ENCODE measurements at places on chromosomes 2 and 18. TPM values are rescaled to one million over a fixed set of nuclear protein-coding genes. Genes with fewer than 3 reads are reported as not detected.

Gene C2orf78
- not detected for polyA plus RNA-seq

Gene AQP12A
- polyA plus RNA-seq = not detected

Gene RPRM
- 6.7 TPM for polyA plus RNA-seq

Gene IL36A
- not detected for polyA plus RNA-seq

Gene ALPG
- not detected for polyA plus RNA-seq

Gene HNMT
- polyA plus RNA-seq = 63.9 TPM

Gene C2orf92
- 12.4 TPM for polyA plus RNA-seq

Gene GRB14
- polyA plus RNA-seq = 43.9 TPM

DNA sequence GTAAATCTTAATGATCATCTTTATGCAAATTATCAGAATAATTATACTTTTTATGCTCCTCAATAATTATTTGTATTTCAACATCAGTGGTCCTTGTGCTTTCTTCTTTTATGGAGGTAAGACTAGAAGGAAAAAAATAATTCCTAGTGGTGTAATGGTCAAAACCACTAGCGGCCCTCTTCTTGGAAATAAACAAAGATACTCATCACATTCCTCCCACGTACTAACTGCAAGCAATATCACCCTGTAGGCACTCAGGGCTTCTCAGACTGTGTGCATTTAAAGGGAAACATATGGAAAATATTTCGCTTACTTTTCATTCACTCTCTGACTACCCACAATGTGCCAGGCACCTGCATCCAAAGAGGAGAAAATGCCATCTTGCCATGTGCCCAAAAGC, 263.7 kb downstream of the DOK6 start:
- no peak for DNase-seq

GRCh38 chr2:241569831-241570281, 11.3 kb downstream of the BOK start:
- no peak for DNase-seq

DNA sequence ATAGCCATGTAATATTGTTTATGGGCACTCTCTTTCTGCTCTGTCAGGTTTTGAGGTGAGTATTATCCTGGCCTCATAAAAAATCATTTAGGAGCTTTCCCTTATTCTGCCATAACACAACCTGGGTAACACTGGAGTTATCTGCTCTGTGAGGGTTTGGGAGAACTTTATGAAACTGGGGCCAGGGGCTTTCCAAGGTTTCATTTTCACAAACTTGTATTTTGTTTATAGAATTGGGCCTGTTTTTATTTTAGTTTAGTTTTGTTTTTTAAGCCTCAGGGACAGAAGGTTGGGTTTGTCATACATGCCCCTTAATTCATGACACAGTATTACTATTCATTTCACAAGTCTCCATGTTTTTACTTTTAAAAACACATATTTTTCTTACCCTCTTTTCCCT, 83.5 kb downstream of the IRS1 start:
- DNase-seq = no peak

GRCh38 chr18:13491138-13491537, 235.2 kb downstream of the FAM210A start:
- DNase-seq = no peak

DNA sequence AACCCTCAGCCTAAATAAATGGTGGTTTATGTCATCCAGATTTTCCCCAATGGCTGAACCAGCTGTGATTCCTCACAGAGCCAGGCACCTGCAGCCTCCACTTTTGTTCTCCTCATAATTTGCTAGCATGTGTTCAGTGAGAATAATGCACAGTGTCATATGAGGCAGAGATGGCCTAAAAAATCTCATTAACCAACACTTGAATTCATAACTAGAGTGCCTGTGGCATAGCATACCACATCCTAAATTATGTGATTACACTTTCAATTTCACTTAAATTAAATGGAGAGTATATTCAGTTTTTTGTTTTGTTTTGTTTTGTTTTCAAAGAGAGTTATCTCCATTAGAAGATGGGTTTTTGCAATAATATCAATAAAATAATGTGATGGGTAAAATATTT, 488.0 kb downstream of the CBLN2 start:
- no peak for DNase-seq

DNA sequence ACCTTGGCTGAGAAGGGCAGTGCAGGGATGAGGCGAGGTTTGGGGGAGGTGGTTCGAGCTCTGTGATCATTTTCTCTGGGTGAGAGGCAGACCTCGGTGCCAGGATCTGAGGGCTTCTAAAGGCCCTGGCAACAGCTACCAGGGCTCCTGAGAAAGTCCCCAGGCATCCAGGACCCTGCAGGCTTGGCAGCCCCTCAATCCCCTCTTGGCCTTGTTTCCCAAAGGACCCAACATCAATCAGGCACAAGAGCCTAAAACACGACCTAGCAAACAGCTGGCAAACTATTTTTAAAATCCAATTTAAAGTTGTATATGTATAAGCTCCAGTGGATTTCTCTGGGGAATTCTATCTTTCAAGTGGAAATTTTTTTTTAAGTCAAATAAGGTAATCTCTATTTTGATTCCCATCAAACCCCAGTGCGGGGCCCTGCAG, 15.0 kb upstream of the MAT2A start:
- no peak for DNase-seq

- no peak for DNase-seq
Measured at GRCh38 chr18:3162181-3162580, 57.6 kb downstream of the MYOM1 start.

- no peak for DNase-seq
Measured at GRCh38 chr18:39796393-39796792, 2158.6 kb upstream of the PIK3C3 start.

- no peak for DNase-seq
Measured at GRCh38 chr2:68620772-68621171, 22.6 kb upstream of the PROKR1 start.

DNA sequence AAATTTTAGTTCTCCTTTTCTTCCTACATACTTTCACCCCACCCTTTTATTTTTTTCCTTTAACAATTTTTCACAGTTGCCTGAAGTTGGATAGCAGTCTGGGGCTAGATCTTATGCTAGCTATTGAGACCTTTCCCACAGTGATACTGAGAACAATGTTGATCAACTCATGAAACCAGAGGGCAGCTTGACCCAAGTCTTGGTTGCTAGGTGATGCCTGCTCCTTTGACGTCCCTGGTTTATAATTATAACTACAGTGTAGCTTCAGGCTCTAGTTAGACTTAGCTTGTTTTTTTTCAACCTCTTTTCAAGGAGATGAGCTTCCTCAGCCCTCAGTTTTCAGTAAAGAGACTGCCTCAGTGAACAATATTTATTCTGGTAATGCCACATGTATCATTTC, 648.5 kb downstream of the IRS1 start:
- DNase-seq = no peak

DNA sequence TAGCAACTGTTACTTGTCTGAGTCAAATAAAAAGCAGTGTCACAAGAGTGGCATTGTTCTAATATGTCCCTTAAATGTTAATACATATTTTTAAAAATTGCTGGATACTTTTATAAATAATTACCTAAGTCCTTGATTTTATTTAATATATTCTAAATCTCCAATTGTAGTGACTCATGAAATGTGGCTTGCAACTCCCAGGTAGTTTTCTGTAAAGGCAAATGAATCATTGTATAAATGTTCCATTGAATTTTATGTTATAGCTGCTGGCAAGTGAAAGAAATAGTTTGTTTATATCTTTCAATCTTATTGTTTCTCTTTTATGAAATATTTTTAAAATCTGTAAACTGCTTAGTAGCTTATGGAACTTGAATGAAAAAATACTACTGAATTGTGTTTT, 32.7 kb upstream of the C1GALT1C1L start:
- no peak for DNase-seq

DNA sequence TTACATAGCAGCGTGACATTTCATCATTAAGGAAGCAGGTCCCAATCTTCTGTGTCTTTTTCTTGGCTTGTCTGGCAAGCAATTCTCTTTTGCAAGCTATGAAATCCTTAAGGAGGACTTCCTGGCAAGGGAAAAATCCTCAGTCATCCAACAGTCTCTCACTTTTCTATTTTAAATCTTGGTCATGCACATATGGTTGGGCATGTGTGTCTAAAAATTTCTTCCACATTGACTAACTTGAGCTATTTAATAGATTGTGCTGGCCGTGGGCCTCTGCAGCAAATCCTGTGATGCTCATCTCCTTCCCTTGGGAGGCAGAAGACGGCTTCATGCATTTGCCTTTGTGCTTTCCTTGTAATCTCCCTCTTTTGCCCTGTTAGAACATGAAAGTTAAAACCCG, 634.3 kb upstream of the FANCL start:
- no peak for DNase-seq

GRCh38 chr2:16726577-16726976, 60.9 kb upstream of the CYRIA start:
- no peak for DNase-seq

GRCh38 chr2:147275943-147276342, 568.9 kb upstream of the ACVR2A start:
- DNase-seq = no peak

DNA sequence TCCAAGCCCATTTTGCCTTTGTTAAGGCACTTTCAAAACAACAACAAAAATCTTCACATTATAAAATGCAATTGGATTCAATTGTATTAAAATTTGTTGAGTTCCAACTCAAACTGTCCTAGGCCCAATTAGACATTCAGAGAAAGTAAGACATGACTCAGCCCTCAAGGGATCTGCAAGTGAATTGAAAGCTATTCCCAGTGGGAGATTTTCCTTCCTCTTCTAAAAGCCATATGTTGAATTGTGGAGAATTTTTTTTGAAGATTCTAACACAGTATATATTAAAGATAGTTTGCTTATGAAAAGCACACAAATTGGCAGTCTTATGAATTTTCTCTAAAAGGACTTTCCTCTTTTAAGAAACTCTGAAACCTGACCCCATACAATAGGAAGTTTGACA, 268.0 kb upstream of the PARD3B start:
- no peak for DNase-seq

Data from renal cortex interstitium (tissue), 15 donors.